ENCODE measurements at places on chromosomes 7 and 10.

DNA sequence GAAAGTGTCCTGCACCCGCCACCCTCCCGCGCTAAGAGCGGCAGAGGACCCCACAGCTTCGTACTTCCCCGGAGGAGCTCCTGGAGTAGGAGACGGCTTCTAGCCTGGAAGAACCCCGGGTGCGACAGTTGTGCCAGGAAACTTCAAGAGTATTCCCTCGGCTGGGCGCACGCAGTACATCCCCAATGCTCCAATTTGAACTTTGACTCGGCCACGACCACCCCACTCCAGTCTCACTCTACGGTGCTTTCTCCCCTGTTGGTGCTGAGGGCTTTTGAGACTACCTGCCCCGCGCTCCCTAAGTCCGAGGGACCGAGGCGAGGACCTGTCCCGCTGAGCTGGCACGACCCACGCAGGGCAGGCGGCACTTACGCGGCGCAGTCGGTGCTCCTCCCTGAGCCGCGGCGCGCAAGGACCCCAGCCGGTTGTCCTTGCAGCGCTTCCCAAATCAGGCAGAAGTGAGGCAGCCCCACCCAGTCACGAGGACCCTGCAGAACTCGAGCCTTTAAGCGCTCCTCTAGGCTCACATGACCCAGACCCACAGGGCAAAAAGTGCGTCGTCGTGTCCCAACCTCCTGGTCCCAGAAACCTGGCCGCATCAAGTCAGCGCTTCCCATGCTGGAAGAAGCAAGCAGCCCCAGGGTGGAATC lies at the start of gene CPVL:
CPVL (minus strand) TSS at position 481 of the 650 bp plus-strand sequence. CDS start 25,476 bp downstream, outside the sequence.
- DNase-seq: peak; percentile 55

DNA sequence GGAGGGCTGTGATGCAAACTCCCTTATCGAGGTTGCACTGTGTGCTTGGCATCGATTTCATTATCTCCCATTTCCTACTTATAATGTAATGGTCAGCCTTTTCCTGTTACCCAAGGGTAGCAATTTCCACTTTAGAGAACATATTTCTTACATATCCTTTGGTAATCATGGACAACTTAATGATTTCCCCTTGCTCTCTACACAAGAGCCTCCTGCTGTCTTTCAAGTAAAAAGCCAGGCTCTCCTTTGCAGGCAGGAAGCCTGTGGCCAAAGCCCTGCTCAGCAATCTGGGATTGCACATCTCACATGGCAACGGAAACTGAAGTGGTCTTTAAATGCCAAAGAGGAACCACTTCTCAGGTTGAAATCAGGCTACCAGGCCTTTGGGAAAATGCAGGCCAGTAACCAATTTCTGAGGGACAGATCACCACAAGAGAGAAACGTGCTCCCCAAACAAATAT lies 86.7 kb upstream of the IKZF1 start:
- no peak for DNase-seq

- no peak for DNase-seq
These were observed 180.9 kb downstream of the ANK3 start for GRCh38 chr10:60208676-60209269.

- no peak for DNase-seq
These were observed 243.2 kb downstream of the CRPPA start for GRCh38 chr7:16178092-16178491.

GRCh38 chr10:12649012-12649584 lies 299.8 kb downstream of the CAMK1D start:
- DNase-seq: no peak

DNA sequence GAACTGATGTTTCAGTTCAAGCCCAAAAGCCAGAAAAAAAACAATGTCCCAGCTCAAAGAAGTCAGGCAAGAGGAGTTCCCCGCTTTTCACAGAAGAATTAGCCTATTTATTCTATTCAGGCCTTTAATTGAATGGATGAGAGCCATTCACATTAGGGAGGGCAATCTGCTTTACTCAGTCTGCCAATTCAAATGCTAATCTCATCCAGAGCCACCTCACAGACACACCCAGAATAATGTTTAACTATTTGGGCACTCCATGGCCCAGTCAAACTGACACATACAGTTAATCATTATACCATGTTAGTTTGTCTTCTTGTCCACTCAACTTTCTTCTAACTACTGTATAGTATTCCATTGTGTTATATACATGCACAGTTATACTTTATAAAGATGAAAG lies 2.6 kb upstream of the NPSR1 start:
- DNase-seq: no peak

DNA sequence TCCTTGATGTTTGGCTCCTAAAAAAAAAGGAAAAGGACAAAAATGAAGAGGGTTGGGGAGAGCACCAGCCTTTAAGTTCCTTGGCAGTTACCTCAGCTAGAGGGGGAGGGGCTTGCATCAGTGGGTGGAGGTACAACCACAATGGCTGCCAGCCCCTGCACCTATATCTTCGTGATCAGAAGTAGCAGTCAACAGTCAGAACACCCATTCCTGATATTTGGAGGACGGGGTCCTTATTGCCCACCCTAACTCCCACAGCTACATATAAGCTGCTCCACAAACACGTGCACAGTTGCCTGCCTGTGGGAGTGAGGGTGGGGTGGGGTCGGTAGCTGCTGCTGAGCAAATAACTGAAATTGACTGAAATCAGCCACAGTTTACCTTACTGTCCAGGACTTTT lies 26.2 kb downstream of the C1GALT1 start:
- no peak for DNase-seq

All from ovary (tissue), 10 donors.